ENCODE measurements at places on chromosomes 3 and 15.

GRCh38 chr15:71125831-71126450 lies 10.7 kb downstream of the THSD4 start:
- no peak for DNase-seq

DNA sequence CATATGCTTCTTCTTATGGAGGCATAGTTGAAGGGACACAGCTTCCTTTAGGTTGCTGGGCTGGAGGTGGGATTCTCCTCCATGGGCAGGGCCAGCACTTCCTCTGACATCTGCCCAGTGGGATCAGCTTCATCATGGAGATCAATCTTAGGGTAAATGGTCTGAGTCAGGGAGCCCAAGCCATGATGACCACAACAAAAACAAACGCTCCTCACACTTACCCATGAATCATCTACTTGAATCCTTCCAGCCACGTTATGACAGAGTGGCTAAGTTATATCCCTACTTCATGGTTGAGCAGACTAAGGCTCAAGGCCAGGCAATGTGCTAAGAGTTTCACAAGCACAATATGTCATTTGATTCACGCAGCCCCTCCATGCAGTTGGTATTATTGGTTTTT lies 87.2 kb upstream of the NMNAT3 start:
- peak; percentile 82 for DNase-seq

DNA sequence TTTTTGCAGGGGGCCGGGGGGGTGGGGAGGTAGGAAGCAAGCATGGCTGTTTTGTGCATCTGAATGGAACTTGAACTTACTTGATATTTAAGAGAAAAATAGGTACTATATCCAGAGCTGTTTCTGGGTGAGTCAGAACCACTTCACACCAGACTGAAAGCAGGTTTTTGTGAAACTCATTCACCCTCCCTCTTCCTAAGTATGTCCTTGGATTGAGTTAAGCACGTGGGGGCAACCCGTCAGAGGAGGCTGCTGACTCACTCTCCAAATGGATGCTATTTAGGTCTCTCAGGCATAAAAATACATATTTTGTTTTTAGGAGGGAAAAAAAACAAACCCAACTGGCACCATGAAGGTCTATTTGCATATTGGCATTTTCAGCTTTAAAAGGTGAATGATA lies 270.3 kb downstream of the RYR3 start:
- DNase-seq, result peak; percentile 75

DNA sequence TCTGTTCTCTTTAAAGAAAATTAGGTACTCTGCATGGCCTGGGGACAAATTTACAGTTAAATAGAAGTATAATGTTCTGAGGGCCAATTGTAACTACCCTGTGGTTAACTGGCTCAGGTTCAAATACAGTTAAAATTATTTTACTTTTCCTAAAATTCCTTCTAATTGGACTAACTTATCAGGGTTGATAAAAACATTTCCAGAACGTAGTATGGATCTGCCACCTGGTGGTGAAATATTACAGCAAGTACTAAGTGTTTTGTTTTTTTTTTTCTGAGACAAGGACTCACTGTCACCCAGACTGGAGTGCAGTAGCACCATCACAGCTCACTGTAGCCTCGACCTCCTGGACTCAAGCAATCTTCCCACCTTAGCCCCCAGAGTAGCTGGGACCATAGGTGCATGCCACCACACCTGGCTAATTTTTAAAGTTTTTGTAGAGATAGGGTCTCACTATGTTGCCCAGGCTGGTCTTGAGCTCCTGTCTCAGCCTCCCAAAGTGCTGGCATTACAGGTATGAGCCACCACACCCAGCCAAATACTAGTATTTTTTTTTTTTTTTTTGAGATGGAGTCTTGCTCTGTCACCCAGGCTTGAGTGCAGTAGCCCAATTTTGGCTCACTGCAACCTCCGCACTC lies 29.2 kb downstream of the NEO1 start:
- DNase-seq, result peak; percentile 67

DNA sequence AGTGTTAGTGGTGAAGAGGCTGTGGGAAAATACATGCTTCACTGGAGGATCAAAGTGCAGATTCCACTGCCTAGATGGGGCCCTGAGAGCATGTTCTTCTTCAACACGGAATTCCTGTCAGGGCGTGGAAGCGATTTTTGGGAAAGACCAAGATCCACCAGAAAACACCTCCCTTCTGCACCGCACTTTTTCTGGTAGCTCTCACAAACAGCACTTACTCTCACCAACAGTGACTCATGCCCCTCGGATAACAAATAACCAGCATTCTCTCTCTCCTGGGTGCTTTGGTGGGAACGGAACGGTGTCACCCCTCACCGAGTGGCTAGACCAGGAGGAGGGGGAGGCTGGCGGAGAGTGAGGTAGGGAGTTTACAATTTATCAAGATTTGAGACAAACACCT lies 40.1 kb downstream of the ADAMTSL3 start:
- DNase-seq, result no peak

- no peak for DNase-seq
These were observed 71.2 kb upstream of the SOX14 start for GRCh38 chr3:137692803-137693431.

DNA sequence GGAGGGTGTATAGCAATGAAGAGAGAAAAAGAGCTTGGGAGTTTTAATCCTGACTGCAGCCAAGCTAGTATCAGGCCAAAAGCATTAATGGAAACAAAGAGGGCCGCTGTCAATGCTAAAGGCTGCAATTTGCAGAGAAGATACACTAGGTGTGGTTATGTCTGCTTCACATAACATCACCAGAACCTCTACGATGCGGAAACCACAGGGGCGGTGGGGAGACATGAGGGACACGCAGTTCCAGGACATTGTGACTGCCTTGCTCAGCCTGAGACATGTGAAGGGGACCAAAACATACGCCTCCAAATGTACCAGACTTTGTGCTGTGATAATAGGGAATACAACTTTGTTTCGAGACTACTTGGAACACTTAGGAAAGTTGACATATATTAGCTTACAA lies 88.4 kb downstream of the APBA2 start:
- DNase-seq, result no peak

GRCh38 chr3:125110876-125111480 lies 55.2 kb upstream of the HEG1 start:
- no peak for DNase-seq

GRCh38 chr15:57820119-57820518 lies 113.6 kb downstream of the POLR2M start:
- peak; percentile 3 for DNase-seq

- DNase-seq, result no peak
These were observed 30.4 kb upstream of the KLHL25 start for GRCh38 chr15:85825118-85825517.

DNA sequence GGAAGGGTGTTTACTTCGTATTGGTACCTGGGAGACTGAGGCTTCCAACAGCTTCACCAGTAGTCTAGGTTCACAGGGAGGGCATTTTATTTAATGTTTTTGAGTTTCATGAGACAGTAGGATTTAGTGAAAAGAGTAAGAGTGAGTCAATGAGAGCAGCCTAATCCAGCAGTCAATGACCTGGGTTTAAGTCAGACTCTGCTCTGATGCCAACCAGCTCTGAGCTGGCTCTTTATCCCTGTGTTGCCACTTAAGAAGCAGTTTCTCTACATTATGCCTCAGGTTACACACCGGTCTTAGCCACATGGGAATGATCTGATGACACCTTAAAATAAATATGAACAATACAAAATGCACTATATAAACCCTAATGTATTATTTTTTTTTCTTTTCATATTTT lies 59.4 kb upstream of the KCNMB2 start:
- no peak for DNase-seq

- no peak for DNase-seq
These were observed 40.6 kb upstream of the POLR2M start for GRCh38 chr15:57665939-57666338.

- DNase-seq, result peak; percentile 12
These were observed 619.0 kb upstream of the AGTR1 start for GRCh38 chr3:148078658-148079057.

DNA sequence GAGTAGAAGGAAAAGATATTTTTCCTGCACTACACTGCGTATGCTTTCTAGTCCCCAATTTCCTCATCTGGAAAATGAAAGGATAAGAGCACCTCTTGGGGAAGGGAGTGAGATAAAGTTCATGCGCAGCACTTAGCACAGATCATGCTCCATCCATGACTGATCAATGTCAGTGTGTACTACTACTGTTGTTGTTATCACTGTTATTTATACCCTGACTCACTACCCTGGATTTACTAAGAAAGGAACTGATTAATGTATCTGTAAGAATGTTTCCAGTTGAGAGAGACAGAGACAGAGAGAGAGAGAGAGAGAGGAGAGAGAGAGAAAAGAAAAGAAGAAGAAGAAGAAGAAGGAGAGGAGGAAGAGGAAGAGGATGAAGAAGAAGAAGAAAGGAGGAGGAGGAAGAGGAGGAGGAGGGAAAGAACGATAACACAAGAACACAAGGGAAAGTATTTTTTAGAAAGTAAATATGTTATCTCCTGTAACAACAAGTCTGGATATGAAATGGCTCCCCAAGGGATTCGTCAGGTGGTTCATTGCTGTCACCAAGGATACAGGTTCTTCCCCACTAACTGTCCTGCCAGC lies 212.2 kb upstream of the PROK2 start:
- DNase-seq, result no peak

DNA sequence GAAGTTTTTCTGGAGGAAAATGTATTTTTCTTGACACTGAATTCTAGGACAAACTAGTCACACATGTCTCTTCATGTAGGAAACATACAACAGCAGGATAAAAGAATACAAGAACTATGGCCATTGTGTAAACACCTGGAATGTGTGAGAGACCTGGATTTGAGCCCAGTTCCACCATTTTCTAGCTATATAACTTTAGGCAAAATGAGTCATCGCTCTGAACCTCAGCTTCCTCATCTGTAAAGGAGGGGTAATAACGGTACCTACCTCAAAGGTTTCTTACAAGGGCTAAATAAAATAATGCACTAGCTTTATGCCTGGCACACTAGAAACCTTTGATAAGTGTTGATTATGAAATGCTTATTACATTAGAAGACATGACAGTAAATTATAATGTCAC lies 57.8 kb downstream of the RIOX2 start:
- DNase-seq, result no peak

DNA sequence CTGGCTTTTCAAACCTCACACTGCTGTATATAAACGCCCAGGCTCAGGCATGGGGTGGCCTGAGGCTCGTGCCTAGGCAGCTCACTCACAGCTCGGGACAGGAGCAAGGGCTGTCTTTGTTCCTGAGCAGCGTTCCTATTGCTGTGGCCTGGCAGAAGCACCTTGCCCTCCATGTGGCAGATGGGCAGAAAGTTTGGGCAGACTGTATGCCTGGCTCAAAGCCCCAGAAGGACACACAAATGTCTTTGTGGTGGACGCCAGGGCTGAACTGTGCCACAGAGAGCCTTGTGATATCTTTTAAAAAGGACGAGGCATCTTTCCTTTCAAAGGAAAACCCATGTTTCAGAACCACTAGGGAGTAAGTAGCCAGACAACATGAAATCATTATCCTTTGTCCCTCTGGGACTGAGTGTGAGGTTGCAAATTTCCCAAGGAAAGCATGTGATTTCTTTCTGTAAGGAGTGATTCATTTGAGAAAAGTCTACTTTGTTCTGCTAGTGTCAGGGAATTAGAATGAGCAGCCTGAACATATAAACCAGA lies 29.3 kb upstream of the UBE2E1 start:
- DNase-seq, result peak; percentile 88

DNA sequence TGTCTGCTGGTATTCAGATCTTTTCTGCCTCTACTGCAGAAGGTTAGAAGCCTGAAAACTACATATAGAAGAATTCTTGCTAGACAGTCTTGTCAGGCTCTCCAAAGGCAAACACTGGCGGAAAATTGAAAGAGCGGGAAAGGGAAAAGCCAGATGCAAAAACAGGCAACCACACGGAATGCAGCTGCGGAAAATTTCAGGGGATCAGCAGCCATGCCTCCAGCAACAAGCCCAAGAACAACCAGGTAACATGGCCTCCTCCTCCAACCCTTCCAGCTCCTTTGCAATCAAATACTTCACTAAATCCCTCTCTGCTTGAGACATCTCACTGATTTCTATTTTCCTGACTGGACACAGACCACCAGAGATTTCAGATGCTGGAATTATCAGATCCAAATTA lies 9.6 kb downstream of the UBP1 start:
- DNase-seq, result no peak

GRCh38 chr3:45185052-45185451 lies 38.9 kb upstream of the CDCP1 start:
- no peak for DNase-seq

DNA sequence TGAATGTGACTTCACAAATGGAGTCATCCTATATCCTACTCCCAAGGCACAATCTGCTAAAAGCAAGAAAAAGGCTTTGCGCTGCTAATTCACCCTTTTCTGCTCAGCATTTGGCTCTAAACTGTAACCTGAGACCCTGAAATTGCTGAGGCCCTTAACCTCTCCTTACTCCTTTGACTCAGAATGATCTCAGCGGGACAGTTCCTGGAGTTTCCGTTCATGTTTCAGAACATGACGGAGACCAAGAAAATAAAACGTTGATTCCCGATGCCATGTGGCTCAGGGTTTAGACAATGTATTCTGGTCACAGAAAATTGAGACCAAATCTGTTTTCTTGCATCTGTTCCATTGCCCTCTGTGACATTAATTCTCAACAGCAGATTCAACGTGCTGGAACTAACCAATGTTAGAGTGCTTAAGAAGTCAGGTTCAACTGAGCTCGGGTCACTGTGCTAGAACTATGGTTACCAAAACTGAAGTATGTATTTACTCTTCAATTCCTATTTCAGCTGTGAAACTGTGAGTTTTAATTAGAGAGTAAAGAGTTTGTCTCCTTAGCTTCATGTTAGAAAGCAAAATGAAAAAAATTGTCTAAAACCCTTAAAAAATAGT lies 45.4 kb upstream of the TMC3 start:
- no peak for DNase-seq

GRCh38 chr15:75554717-75555116 lies 24.4 kb downstream of the PTPN9 start:
- DNase-seq, result peak; percentile 66

GRCh38 chr3:183437061-183437460 lies 8.6 kb upstream of the MCF2L2 start:
- DNase-seq, result no peak

GRCh38 chr3:171491361-171491760 lies 31.2 kb upstream of the TNIK start:
- no peak for DNase-seq

GRCh38 chr15:33149919-33150318 lies 44.6 kb downstream of the FMN1 start:
- DNase-seq, result peak; percentile 53

DNA sequence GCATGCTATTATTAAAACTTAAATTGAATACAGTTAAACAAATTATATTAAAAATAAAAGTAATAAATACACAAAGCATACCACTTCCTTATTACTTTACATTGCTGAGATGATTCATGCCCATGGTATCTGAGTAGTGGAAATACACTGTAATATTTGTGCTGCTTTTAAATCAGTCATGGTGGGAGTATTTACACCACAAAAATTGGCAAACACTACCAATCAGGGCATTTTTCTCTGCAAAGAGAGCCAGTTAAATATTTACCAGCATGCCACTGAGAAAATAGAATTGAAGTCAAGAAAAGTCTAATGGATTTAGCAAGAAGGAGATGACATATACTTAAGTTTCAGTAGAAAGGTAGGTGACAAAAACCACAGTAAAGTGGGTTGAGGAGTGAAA lies 19.6 kb downstream of the PPARG start:
- DNase-seq, result peak; percentile 84
